Uterus (tissue), 4 donors: ENCODE measurements at places on chromosomes 6 and 20. TPM values are rescaled to one million over a fixed set of nuclear protein-coding genes. Genes with fewer than 3 reads are reported as not detected.

GRCh38 chr6:53142810-53143209 lies 5.8 kb downstream of the GCM1 start:
- H3K27ac ChIP-seq = no peak overlapping the region
- H3K36me3 ChIP-seq = no peaks in the 10 kb centered on the region
- H3K27me3 ChIP-seq = no peaks in the 10 kb centered on the region
- no peaks in the 10 kb centered on the region for H3K4me1 ChIP-seq
- no peak overlapping the region for H3K4me3 ChIP-seq
- no peak for DNase-seq

GRCh38 chr20:1854246-1854645 lies 41.0 kb upstream of the SIRPA start:
- no peaks in the 10 kb centered on the region for H3K4me1 ChIP-seq
- H3K4me3 ChIP-seq = no peak overlapping the region
- no peak overlapping the region for H3K27ac ChIP-seq
- H3K36me3 ChIP-seq = no peaks in the 10 kb centered on the region
- no peak for DNase-seq

DNA sequence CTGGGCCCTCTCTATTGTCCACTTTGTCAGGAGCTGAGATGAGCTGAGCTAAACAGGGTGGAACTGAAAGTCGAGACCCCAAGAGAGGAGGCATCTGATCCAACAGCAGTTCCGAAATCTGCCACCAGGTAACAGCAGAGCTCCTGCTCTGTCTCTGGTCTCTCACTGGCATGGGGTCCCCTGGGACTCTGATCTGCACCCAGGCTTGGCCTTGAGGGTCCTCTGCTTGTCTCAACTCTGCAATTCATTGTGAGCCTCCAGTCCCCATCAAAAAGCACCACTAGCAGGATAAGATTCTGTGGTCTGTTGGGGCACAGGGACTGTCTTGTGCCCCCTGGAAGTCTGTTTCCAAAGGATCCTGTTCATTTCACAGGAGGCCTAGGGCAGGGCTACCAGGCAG lies 62.5 kb upstream of the TOP1 start:
- H3K27me3 ChIP-seq = no peaks in the 10 kb centered on the region
- H3K36me3 ChIP-seq = no peaks in the 10 kb centered on the region
- no peaks in the 10 kb centered on the region for H3K4me1 ChIP-seq
- no peak for DNase-seq

DNA sequence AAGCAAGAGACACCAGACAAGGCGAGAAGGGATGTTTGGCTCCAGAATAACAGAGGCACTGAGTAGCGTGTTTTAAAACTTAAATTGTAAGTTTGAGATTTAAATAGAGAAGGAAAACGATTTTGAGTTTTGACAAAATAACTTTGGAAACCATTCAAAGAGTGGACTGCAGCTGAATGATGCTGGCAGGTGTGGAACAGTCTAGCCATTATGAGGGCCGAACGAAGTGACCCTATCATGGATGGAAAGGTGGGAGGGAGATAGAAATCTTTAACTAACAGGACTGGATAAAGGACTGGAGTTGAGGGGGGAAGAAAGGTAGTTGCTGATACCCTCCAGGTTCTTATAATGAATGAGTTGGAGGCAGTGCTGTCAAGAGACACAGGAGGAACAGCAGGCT lies 248.4 kb downstream of the PACRG start:
- DNase-seq = no peak
- H3K27ac ChIP-seq = no peak overlapping the region
- H3K27me3 ChIP-seq = no peaks in the 10 kb centered on the region

- H3K27ac ChIP-seq = peak overlapping the region; percentile 49
- no peaks in the 10 kb centered on the region for H3K36me3 ChIP-seq
- no peak for DNase-seq
- H3K4me3 ChIP-seq = no peak overlapping the region
- peaks cover 7% of the 10 kb centered on the region for H3K4me1 ChIP-seq
Observed at GRCh38 chr6:53301801-53302537, 46.8 kb downstream of the ELOVL5 start.

DNA sequence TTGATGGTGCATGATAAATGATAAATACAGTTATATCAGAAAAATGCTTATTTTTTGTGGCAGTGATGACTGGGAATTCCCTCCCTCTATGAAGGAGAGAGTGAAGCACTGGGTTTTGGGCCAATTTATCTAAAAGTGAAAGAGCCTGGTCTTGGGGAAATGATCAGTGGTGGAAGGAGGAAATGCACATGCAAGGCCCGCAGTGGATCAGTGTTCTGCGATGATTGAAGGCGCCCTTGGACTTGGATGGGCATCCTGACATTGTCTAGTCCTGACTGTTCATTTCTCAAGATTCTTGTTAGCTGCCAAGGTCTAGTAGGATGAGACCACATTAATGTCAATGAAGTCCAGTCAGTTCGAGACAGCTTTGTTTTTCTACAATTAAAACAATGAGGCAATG lies 272.0 kb upstream of the SLC35B3 start:
- no peak overlapping the region for H3K27ac ChIP-seq
- H3K4me3 ChIP-seq = no peak overlapping the region
- no peaks in the 10 kb centered on the region for H3K27me3 ChIP-seq
- no peaks in the 10 kb centered on the region for H3K4me1 ChIP-seq
- DNase-seq = no peak

The DNPH1 gene
- 68.4 TPM for total RNA-seq

The PPP1R3G gene
- total RNA-seq = 0.26 TPM

The WASF1 gene
- 22.1 TPM for total RNA-seq
